ENCODE measurements at places on chromosomes 12 and 14.

GRCh38 chr14:96648506-96649326 is 146.5 kb downstream of the PAPOLA start:
- no peak for DNase-seq

DNA sequence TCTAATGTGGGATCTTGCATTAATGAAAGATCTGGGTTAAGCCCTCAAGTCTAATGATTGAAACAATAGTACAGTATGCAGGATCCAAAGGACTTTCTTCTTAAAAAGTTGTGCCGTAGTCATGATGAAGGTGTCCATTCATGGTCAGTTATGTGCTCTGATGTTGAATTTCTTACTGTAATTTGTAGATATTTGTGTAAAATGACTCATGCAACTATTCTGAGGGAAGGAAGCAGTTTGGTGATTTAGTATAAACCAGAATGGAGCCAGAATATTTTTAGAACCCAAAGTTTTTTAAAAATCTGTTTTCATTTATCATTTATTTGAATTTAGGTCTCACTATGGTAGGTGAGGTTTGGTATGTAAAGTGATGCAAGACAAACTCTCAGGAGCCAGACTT is 151.2 kb downstream of the AKAP6 start:
- no peak for DNase-seq

GRCh38 chr12:100481021-100481420 is 7.4 kb downstream of the NR1H4 start:
- no peak for DNase-seq

DNA sequence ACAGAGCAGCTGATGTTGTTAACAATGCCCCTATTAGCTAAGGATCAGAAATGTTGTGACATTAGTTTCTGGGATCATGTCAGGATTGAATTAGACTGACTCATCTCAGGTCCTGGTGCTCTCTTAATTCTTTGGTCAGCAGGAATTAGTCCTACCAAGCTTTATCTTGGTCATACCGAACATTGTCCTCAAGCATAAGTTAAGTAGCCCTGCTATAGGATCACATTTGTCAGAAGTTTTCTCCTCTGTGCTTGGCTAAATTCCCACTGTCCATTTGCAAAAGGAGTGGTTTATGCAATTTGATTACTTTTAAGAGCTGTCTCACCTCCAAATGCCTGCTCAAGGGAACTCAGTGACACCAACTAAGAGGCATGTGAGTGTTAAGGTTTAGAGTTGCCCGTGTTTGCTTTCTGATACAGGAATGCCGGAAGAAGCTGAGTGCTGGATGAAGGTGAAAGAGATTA is 48.4 kb upstream of the IFNG-AS1 start:
- no peak for DNase-seq

DNA sequence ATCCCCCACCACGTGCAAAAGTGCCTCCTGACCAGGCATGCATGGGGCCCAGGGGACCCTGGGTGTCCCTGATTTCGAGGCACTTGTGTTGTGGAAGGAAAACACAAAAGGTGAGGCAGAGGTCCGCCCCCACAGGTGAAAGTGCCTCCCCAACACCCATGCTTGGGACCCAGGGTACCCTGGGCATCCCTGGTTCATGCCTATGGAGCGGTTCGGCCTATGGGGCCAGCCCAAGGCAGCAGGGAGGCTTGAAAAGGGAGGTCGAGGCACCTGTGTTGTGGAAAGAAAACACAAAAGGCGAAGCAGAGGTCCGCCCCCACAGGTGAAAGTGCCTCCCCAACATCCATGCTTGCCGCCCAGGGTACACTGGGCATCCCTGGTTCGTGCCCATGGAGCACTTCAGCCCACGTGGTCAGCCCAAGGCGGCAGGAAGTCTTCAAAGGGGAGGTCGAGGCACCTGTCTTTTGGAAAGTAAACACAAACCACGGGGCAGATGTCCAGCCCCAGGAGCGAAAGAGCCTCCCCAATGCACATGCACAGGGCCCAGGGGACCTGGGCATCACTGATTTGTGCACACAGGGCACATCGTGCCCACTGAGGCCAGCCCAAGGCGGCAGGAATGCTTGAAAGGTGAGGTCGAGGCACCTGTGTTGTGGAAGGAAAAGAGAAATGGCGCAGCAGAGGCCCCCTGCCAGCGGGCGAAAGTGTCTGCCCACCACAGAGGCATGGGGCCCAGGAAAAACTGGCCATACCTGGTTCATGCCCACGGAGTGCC is 375.5 kb downstream of the ALG10 start:
- no peak for DNase-seq

DNA sequence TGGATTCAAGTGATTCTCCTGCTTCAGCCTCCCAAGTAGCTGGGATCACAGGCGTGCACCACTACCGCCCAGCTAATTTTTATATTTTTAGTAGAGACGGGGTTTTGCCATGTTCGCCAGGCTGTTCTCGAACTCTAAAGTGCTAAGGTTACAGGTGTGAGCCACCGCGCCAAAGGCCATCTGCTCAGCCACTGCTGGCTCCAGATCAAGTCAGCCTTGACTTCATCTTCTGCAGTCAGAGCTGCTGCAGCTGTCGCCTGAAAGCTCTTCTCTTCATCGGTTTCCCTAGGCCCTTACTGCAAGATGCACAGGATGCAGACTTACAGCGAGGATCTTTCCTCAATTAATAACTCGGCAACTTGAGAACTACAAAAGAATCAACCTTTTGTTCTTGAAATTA is 66.8 kb downstream of the CLIP1 start:
- no peak for DNase-seq

DNA sequence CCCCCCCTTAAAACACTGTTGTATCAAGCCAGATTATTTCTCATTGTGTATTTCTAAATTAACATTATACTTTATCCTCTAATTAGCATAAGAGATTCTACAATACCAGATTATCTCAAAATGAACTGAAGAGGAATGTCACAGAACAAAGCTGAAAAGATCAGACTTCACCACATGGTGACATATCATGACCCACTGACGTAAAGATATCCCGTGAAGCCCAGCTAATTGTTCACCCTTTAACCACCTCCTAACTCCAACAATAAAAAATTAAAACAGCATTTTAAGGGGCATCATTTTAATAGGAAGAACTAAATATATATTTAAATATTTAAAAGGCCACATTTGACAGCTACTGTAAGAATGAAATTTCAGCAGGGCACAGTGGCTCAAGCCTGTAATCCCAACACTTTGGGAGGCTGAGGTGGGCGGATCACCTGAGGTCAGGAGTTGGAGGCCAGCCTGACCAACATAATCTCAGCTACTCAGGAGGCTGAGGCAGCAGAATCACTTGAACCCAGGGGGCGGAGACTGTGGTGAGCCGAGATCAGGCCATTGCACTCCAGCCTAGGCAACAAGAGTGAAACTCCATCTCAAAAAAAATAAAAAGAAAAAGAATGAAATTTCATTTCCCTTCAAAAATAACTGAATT is 29.0 kb downstream of the CDK17 start:
- DNase-seq: no peak

All from activated CD4-positive, alpha-beta T cell treated with anti-CD3 and anti-CD28 coated beads for 24 hours (primary cell).